ENCODE measurements at places on chromosomes 11 and 22. TPM values are rescaled to one million over a fixed set of nuclear protein-coding genes. Genes with fewer than 3 reads are reported as not detected.

The AP5B1 gene
- 6.1 TPM for total RNA-seq

The PARVG gene
- total RNA-seq: 3.1 TPM

The CECR2 gene
- 6.4 TPM for total RNA-seq

The INS gene
- not detected for total RNA-seq

The MIOX gene
- not detected for total RNA-seq

The MEI1 gene
- 0.41 TPM for total RNA-seq

The POU2AF1 gene
- 0.24 TPM for total RNA-seq

The FAM83F gene
- total RNA-seq: 6.1 TPM

The RBFOX2 gene
- 84.4 TPM for total RNA-seq

The CRYBB2 gene
- total RNA-seq: not detected

The OR10A5 gene
- total RNA-seq: not detected

The FLRT1 gene
- 0.57 TPM for total RNA-seq

The CRYBB3 gene
- not detected for total RNA-seq
